ENCODE measurements at places on chromosomes 16 and 17.

DNA sequence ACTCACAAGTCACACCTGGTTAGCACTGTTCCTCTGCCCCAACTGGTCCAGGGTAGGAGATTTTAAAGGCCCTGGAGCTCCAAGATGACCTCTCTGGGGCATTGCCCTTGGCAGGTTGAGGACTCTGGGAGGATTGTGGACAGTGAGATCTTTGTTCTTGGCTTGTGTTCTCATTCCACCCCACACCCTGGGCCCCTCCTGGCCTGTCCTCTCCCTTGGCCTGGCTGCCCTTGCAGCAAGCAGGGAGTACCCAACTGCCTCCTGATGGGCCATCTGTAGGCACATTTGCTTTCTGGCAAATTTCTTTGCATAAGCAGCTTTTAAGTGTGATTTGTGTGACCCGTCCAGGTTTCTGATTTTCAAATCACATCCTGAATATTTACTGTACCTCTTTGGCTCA lies 239.6 kb downstream of the UTP18 start:
- no peak for DNase-seq

- DNase-seq: no peak
Measured at GRCh38 chr16:13912891-13913290, 7.1 kb upstream of the ERCC4 start.

DNA sequence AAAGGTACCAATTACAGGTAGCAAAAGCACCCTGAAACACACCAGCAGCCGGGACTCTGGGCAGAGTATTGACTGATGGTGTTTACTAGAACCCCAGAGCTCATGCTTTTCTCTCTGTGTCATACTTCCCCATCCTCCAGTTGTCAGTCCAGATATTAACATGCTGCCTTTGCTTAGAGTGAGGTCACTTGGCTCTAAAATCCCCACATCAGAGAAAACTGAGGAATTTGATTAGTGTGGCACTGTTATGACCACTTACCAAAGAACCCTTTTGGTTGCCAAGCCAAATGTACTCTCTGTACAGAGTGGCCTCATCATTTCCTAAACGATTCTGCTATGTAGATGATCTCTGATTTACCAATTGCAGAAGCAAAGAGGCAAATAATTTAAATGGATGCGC lies 80.4 kb downstream of the ABCC12 start:
- DNase-seq: no peak

- DNase-seq: no peak
Measured at GRCh38 chr17:74274709-74275340, 791 bp downstream of the DNAI2 start.

DNA sequence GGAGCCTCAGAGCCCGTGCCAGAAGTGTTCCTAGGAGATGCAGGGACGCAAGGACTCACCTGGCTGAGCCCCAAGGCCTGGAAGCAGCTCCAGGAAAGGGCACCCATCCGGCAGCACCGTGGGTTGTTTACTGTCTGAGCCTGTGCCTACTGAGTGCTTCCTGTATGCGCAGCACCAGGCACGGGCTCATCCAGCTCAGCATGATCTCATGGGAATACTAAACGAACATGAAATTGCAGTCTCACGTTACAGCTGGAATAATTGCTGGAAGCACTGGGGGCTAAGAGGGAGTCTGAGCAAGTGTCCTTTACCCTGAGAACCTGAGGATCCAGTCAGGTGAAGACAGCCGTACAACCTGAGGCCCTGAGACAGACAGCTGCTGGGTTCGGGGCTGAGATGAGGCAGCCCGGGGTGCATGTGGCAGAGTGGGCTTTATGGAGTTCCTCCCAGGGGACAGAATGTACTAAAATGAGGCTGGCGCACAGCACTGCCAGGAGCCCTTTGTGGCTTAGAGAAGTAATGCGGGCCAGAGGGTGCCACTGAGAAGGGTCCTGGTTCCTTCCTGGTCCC lies 5.4 kb downstream of the CTRL start:
- no peak for DNase-seq

- no peak for DNase-seq
Measured at GRCh38 chr17:27743281-27743885, 56.9 kb downstream of the NOS2 start.

DNA sequence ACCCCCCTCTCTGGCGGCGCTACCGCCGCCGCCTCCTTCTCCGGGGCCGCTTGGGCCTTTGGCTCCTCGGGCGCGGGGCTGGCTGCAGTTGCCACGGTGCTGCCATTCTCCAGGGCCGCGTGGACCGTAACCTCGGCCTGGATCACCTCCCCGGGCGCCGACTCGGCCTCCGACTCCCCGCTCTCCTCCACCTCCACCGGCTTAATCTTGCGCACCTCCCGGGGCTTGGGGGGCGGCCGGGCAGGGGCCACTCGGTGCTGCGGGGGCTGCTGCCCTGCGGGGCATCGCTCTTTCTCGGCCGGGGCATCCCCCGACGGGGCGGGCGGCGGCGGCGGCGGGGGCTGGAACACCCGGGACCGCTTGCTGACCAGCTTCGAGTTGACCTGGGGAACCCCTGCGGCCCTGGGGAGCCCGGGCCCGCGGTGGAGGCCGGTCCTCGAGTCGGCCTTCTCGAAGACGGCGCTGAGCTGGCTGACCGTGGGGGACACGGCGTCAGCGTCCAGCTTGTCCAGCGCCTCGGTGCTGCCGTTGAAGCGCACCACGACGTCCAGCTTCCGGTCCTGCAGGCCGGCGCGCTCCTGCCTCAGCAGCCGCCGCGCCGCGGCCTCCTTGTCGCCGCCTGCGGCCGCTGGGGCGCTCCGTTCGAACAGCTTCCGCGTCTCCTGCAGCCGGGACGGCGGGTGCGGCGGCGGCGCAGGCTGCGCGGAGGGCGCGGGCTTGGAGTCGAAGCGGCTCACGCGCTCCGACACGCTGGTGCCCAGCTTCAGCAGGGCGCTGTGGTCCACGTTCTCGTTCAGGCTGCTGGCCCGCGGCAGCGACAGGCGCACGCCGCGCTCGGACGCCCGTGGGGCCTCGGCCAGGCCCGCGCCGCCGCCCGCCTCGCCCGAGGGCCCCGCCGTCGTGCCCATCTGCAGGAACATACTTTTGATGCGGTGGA lies 792 bp downstream of the PPP1R9B start:
- no peak for DNase-seq

- no peak for DNase-seq
Measured at GRCh38 chr17:33050611-33051140, 59.0 kb downstream of the SPACA3 start.

GRCh38 chr16:18979936-18980335 lies 3.8 kb upstream of the TMC7 start:
- no peak for DNase-seq

GRCh38 chr16:53130159-53131049 lies 75.6 kb downstream of the CHD9 start:
- DNase-seq: peak; percentile 99

DNA sequence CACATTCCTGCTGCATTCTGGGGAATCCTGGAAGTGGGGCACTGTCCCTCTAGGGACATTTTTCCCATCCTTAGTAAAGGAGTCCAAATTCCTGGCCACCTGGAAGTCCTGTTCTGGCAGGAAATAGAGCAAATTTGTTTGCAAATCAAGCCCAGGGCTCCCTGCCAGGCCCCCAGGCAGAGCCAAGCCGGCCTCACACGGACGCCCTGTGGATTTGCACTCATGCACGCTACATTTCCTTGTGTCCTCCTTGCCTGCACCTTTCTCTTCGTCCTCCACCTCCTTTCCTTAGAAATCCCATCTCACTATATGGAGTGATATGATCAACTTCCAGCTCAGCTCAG lies 7.0 kb upstream of the CALB2 start:
- peak; percentile 74 for DNase-seq

DNA sequence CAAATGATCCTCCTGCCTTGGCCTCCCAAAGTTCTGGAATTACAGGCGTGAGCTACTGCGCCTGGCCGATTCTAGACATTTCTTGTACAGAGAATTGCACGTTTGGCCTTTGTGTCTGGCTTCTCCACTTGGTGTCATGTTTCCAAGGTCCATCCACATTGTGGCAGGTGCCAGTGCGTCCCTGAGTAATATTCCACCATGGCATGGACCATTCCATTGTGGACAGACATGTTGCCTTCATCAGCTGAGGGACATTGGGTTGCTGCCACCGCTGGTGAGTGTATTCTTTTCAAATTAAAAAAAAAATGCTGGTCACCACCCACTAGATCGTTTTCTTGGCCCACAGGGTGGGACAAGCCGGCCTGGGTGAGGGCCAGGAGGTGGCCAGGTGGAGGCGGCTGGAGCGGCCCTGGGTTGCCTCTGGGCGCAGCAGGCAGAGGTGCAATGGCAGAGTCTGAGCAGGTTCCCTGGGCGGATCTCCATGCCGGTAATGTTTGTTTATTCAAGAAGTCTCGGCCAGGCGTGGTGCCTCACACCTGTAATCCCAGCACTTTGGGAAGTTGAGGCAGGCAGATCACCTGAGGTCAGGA lies 274.1 kb downstream of the SEC14L1 start:
- DNase-seq: no peak

GRCh38 chr16:10817963-10818941 lies at the start of gene TVP23A:
Gene TVP23A (minus strand): TSS chr16:10818794. CDS start chr16:10818493, 301 bp downstream.
- DNase-seq: no peak

DNA sequence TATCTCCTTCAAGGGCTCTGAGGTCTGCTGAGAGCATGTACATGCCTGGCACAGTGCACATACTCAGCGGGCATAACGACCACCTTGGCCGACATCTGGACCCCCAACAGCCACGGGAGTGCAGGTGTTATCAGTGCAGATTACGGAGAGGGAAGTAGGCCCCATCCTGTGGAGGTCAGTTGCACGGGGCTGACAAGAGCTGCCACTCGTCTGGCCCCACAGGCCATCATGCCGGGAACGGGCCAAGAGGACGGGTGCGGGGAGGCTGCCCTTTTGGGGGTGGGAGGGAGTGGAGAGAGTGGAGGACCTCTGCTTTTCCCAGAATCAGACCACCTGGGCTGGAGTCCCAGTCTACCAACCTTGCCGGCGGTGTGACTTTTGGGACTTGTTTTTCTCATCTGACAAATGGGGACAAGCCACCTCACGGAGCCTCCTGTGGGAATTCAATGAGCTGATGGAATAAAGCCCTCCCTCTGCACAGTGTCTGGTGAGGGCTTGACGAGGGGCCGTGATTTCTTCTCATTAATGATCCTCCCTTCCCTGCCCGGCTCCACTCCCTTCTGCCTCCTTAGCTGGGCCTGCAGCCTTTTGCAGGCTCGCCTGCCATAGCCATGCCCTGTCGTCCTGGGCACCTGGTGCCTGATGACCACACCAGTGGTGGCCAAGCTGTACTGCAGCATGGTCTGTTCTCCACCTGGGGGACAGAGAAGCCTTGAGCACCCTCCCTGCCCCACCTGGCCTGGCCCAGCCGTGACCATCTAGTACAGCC lies 4.6 kb downstream of the PRSS33 start:
- DNase-seq: peak; percentile 77

DNA sequence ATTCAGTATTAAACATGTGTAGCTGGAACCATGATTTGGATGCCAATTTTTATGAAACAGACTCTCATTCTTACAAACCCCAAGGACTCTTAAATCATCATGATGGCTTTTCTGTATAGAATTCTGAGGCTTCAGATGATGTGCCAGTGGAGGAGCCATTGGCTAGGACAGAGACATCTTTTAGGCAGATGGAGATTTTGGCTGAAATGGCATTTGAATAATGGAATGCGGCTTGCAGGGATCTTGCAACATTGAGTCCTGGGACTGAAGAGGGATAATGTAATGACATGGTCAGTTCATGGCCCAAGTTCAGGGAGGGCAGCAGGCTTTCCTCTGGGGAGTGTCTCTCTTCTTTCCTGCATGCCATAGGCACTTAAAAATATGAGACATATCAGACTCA lies 172.4 kb downstream of the ABCA8 start:
- DNase-seq: no peak

DNA sequence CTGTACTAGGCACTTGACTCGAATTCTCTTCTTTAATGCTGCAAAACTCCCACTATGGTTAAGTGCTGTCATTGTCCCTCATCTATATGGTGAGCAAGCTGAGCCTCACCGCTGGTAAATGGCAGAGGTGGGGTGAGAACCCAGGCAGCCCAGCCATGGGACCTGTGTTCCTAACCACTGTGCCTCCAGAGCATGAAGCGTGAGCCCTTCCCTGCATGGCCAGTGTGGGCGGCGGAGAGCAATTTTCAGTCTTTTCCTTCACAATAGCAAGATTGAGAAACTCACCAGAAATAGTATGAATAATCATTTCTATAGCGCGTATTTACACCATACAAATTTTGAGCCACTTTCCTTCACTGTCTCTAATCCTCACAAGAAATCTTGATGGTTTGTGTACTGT lies 9.2 kb downstream of the BFAR start:
- DNase-seq: peak; percentile 78

DNA sequence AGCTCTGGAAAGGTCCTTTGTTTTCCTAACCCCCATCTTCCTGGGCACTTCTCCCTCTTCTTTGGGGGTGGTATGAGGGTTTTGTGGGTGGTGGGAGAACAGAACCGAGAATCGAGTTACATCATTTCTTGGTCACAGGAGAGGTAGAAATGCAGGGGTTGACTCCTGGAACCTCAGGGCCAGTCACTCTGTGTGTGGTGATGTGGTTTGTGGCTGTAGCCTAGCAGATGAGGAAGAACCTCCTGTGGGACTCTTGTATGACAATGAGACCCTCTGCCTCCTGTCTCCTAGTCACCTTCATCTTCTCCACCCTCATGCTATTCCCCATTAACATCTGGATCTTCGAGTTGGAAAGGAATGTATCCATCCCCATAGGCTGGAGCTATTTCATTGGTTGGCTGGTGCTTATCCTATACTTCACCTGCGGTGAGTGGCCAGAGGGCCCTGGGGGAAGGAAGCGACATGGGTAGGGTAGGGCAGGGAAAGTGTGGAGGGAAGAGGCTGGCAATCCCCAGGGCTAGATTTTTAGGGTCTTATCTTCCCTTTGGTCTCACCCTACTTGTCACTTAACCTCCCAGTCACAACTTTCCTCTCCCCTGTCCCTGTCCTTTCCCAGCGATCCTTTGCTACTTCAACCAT lies 5.5 kb downstream of the ODF4 start:
- no peak for DNase-seq

DNA sequence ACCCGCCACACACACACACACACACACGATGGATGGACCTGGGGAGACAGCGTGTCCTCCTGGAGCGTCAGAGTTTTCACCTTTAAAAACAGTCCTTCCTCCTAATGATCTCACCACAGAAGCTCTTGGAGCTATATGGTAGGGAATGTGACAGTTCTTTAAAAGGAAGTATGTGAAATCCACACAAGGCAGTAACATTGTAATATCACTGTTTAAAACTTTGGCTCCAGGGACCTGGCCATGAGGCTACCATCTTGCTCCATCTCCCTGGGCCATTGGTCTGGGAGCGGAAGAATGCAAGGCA lies 302.4 kb downstream of the SOX9 start:
- no peak for DNase-seq

GRCh38 chr17:75679706-75680211 lies 12.6 kb downstream of the SAP30BP start:
- no peak for DNase-seq

DNA sequence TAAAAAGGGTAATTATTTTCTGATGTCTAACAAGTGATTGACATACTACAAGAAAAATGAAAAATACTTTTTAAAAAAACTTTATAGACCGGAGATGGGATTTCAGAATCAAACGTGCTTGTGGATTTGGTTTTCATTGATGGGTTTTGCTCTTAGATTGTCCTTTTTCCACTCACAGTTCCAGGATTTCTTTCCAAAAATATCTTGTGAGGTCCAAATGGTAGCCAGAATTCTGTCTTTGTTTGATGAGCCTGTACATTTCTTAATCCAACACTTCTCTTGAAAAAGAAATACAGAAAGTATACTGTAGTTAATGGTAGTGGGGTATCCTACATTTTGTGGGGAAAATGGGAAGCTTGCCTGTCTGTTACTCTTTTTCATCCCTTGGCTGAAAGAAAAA lies 329.3 kb downstream of the KCNJ2 start:
- DNase-seq: no peak

- no peak for DNase-seq
Measured at GRCh38 chr17:75731086-75731715, 9.9 kb downstream of the ITGB4 start.

GRCh38 chr17:8463099-8463498 lies 27.4 kb downstream of the NDEL1 start:
- DNase-seq: no peak

Data from mesenteric fat pad (tissue), 1 donor.